Esophagus muscularis mucosa (tissue), 4 donors: ENCODE measurements at places on chromosomes 5 and 9. TPM values are rescaled to one million over a fixed set of nuclear protein-coding genes. Genes with fewer than 3 reads are reported as not detected.
A peak's percentile ranks its signal among the peaks of the same experiment; 100 is the strongest.

PHPT1 gene
- 43.4 TPM for total RNA-seq

DNA sequence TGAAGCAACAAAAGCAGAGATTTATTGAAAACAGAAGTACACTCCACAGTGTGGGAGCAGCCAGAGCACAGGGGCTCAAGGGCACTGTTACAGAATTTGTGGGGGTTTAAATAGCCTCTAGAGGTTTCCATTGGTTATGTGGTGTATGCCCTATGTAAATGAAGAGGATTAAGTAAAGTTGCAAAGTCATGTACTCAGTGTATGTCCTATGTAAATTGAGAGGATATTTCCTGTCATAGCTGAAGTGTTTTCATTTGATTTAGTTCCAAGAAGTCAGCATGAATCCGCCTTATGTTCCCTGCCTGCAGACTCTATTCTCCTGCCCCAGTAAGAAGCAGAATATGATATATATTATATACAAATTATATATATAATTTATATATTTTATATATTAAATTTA lies 966.0 kb upstream of the COX7C start:
- H3K27me3 ChIP-seq, result no peaks in the 10 kb centered on the region
- DNase-seq, result no peak
- H3K4me3 ChIP-seq, result no peak overlapping the region
- H3K4me1 ChIP-seq, result no peaks in the 10 kb centered on the region
- no peaks in the 10 kb centered on the region for H3K36me3 ChIP-seq

- H3K4me3 ChIP-seq, result no peak overlapping the region
- no peaks in the 10 kb centered on the region for H3K27me3 ChIP-seq
- DNase-seq, result no peak
- no peak overlapping the region for H3K27ac ChIP-seq
- H3K36me3 ChIP-seq, result no peaks in the 10 kb centered on the region
- no peaks in the 10 kb centered on the region for H3K4me1 ChIP-seq
These were observed 67.8 kb downstream of the ACTBL2 start for GRCh38 chr5:57414857-57415256.

DNA sequence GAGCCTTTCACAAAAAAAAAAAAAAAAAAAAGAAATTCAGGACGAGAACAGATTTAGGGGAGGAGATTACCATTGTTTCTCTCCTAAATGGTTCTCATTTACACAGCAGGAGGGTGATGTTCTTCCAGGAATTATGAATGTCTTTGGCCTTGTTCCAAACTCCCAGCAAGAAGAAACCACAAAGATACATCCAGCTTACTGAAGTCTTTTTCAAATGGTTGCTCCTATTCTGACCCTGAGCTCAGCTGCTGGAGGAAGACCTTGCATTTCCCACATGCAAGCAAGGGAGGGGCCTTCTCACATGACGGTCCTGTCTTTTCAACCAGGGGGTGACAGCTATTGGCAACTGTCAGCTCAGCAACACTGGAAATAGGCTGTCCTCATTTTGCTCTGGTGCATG lies 203.0 kb upstream of the VLDLR start:
- H3K36me3 ChIP-seq, result no peaks in the 10 kb centered on the region
- H3K27me3 ChIP-seq, result no peaks in the 10 kb centered on the region
- H3K4me1 ChIP-seq, result peaks cover 9% of the 10 kb centered on the region
- no peak for DNase-seq

UAP1L1 gene
- 4.6 TPM for total RNA-seq

GRCh38 chr9:134438195-134438788 lies 112.0 kb downstream of the RXRA start:
- peaks cover 71% of the 10 kb centered on the region for H3K4me1 ChIP-seq
- peaks cover 10% of the 10 kb centered on the region for H3K36me3 ChIP-seq
- peak overlapping the region; percentile 90 for H3K27ac ChIP-seq
- DNase-seq, result no peak
- no peak overlapping the region for H3K4me3 ChIP-seq

GRCh38 chr5:180455872-180456271 lies 38.3 kb upstream of the CNOT6 start:
- no peaks in the 10 kb centered on the region for H3K4me1 ChIP-seq
- no peak overlapping the region for H3K4me3 ChIP-seq
- DNase-seq, result no peak
- no peaks in the 10 kb centered on the region for H3K36me3 ChIP-seq
- H3K27me3 ChIP-seq, result no peaks in the 10 kb centered on the region
- no peak overlapping the region for H3K27ac ChIP-seq

DNA sequence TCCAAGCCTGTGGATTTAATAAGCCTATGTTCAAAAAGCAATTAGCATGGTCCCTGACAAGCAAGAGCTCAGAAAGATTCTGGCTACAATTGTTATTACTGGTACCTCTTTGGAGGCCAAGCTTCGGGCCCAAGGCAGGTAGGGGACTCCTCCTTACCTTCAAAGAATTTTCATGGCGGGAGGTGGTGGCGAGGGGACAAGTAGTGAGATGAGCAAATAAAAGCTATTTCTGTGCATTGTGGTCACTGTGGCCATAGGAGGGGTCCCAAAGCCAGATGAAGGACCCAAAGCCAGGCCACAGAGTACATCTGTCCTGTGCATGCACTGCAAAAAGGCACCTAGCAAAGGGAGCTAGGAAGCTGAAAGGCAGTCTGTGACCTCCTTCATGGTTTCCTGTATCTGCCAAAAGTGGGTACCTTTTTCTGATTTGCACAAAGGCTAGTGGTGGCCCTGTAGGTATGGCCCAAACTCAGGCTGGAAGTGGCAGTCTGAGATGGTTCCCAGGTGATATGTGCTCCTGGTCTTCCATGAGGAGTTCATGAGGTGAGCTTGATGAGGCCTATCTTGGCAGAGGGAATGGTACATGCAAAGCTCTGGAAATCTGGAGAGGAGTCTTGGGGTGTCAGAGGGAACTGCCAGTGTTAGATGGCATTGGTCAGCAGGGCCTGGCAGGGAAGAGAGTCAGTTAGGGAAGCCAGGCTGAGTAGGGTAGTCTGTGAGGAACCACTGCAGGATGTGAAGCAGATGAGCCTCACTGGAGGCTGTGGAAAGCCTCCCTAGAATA lies 3.3 kb upstream of the CXXC5 start:
- no peak for DNase-seq
- H3K4me1 ChIP-seq, result peaks cover 28% of the 10 kb centered on the region
- H3K27ac ChIP-seq, result no peak overlapping the region
- H3K27me3 ChIP-seq, result no peaks in the 10 kb centered on the region

PTGDS gene
- 77.9 TPM for total RNA-seq

- H3K27me3 ChIP-seq, result no peaks in the 10 kb centered on the region
- no peak overlapping the region for H3K27ac ChIP-seq
- no peak overlapping the region for H3K4me3 ChIP-seq
- DNase-seq, result no peak
These were observed 254.1 kb upstream of the ACTBL2 start for GRCh38 chr5:57736716-57737115.

- H3K36me3 ChIP-seq, result no peaks in the 10 kb centered on the region
- H3K27ac ChIP-seq, result no peak overlapping the region
- no peak for DNase-seq
These were observed 226.0 kb upstream of the PTGER4 start for GRCh38 chr5:40453689-40454088.

GRCh38 chr9:27303219-27303618 lies 6.3 kb upstream of the EQTN start:
- H3K36me3 ChIP-seq, result no peaks in the 10 kb centered on the region
- DNase-seq, result no peak
- no peaks in the 10 kb centered on the region for H3K4me1 ChIP-seq
- no peak overlapping the region for H3K4me3 ChIP-seq
- no peak overlapping the region for H3K27ac ChIP-seq
